ENCODE measurements at places on chromosomes 13 and 19. TPM values are rescaled to one million over a fixed set of nuclear protein-coding genes. Genes with fewer than 3 reads are reported as not detected.
A peak's percentile ranks its signal among the peaks of the same experiment; 100 is the strongest.

The SUCLA2 gene
- 34.8 TPM for total RNA-seq

The EPSTI1 gene
- 7.9 TPM for total RNA-seq

The AP3D1 gene
- 81.4 TPM for total RNA-seq

The CERS1 gene
- total RNA-seq = 1.1 TPM

The MYH14 gene
- 11.1 TPM for total RNA-seq

- H3K36me3 ChIP-seq = no peaks in the 10 kb centered on the region
- no peak for DNase-seq
- no peaks in the 10 kb centered on the region for H3K27me3 ChIP-seq
These were observed 72.8 kb upstream of the PCDH8 start for GRCh38 chr13:52921194-52921593.

- DNase-seq = no peak
- no peaks in the 10 kb centered on the region for H3K4me1 ChIP-seq
- no peaks in the 10 kb centered on the region for H3K36me3 ChIP-seq
- H3K4me3 ChIP-seq = no peak overlapping the region
These were observed 52.0 kb upstream of the TNFRSF19 start for GRCh38 chr13:23518231-23518630.

- H3K4me1 ChIP-seq = peaks cover 5% of the 10 kb centered on the region
- no peak for DNase-seq
- peak overlapping the region; percentile 90 for H3K27ac ChIP-seq
- peak overlapping the region; percentile 91 for H3K4me3 ChIP-seq
- no peaks in the 10 kb centered on the region for H3K36me3 ChIP-seq
- H3K27me3 ChIP-seq = no peaks in the 10 kb centered on the region
These were observed 47.6 kb downstream of the TGDS start for GRCh38 chr13:94548382-94548781.

GRCh38 chr13:105642511-105642958, 892.9 kb downstream of the EFNB2 start:
- no peak overlapping the region for H3K27ac ChIP-seq
- H3K27me3 ChIP-seq = no peaks in the 10 kb centered on the region
- DNase-seq = no peak
- no peaks in the 10 kb centered on the region for H3K36me3 ChIP-seq
- H3K4me3 ChIP-seq = no peak overlapping the region
- no peaks in the 10 kb centered on the region for H3K4me1 ChIP-seq

GRCh38 chr13:111429064-111429558, 108.7 kb downstream of the TEX29 start:
- H3K27ac ChIP-seq = no peak overlapping the region
- DNase-seq = no peak
- H3K36me3 ChIP-seq = no peaks in the 10 kb centered on the region
- no peaks in the 10 kb centered on the region for H3K27me3 ChIP-seq

- H3K4me3 ChIP-seq = no peak overlapping the region
- H3K27ac ChIP-seq = no peak overlapping the region
- no peak for DNase-seq
- H3K4me1 ChIP-seq = no peaks in the 10 kb centered on the region
These were observed 17.1 kb upstream of the CLC start for GRCh38 chr19:39754971-39755370.

Data from thoracic aorta (tissue), 2 donors.